Stimulated activated CD4-positive, alpha-beta T cell treated with anti-CD3 and anti-CD28 coated beads, Interleukin-2, amount 100 ng/mL, for 4 hours (primary cell): ENCODE measurements at places on chromosomes 1 and 21.

GRCh38 chr1:170856455-170856854 lies 78.9 kb upstream of the MROH9 start:
- DNase-seq, result no peak

DNA sequence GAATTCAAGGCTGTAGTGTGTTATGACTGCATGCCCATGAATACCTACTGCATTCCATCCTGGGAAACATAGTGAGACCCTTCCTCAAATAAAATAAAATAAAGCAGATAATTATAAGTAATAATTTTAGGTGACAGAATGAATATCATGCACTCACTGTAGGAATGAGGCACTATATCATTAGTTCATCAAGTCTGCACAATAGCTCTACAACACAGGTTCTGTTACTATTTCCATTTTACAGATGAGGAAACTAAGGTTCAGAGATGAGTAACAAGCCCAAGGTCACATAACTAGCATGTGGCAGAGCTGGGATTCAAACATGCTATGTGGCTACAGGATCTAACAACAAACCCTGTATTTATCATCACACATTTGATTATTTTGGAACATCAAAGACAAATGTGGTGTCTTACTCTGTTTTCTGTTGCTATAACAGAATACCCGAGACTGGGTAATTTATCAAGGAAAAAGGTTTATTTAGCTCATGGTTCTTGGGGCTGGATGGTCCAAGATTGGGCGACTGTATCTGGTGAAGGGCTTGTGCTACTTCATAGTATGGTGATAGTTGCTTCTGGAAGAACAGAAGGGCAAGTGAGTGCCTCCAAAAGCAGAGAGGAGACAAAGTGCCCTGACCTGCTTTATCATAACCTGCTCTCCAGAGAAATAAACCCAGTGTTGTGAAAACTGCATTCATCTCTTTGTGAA lies 4.8 kb upstream of the ZNF691 start:
- no peak for DNase-seq

GRCh38 chr1:190738317-190738716 lies 260.7 kb upstream of the BRINP3 start:
- no peak for DNase-seq

- no peak for DNase-seq
These were observed 60.3 kb upstream of the JUN start for GRCh38 chr1:58844176-58844575.

- DNase-seq, result no peak
These were observed 5.7 kb downstream of the TRIM46 start for GRCh38 chr1:155179112-155180031.

GRCh38 chr1:59805554-59805953 lies 9.2 kb upstream of the HOOK1 start:
- DNase-seq, result no peak
